ENCODE measurements at places on chromosomes 5 and 9. TPM values are rescaled to one million over a fixed set of nuclear protein-coding genes. Genes with fewer than 3 reads are reported as not detected.

DNA sequence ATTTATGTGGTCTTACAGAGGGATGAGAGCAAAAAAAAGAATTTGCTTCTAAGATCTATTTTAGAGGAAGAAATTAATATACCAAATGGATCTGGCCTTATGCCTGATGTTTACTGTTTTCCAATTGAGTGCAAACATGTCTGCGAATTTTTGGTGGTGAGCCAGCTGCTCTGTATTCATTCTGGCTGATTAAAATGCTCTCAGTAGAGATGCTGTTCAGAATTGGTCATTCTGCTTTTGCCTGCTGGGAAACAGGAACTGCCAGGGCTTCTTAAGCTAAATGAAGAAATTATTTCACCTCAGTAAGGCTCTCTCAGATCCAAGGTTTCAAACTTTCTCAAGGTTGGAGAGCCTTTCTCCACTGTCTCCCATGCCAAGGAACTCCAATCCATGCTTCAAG, 132.0 kb upstream of the SV2C start:
- DNase-seq, result no peak

DNA sequence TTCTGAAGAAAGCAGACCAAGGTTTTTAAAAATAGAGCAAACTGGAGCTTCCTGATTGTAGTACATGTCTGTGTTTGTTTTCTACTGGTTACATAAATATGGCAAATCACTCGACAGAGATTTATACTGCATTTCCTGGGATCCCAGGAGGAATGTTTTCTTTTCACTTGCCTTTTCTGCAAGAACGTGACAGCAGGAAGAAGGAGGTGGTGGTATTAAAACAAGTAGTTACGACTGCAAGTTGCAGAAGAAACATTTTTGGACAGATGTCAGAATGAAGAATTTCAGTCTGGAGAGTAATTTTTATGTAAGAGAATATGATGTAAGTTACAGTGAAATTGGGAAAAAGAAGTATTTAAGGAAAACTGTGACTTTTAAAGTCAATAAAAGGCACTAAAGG, 253.7 kb upstream of the NFIL3 start:
- no peak for DNase-seq

DNA sequence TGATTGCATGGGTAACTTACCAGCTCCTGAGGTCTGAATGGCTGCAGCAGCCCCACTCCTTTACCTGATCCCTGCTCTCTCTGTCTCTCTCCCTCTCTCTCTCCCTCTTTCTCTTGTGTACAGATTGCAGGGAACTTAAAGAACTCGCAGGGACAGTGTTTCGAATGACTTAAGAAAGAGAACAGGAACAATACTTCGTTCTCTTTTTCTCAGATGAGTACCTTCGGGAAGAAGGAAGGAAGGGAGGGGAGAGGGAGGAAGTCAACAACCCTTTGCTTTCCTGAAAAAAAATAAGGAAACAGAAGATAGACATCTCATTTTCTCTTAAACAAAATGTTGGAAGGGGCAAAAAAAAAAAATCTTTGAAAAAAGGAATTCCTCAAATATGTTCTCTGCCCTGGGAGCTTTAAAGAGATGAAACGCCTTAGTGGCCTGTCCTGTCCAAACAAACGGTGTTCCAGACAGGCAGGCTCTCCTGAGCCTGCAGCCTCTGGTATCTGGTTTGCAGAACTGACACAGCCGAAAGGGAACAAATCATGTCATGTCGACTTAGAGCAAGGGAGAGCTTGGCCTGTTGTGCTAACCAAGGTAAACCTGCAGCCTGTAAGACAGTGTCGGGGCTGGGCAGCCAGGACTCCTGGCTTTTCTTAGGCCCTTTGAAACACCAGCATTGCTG, at the start of gene ZNF366:
Gene ZNF366, minus strand, starts transcription at position 180 of the 676 bp plus-strand sequence. CDS start 45,914 bp downstream, outside the sequence.
- no peak for DNase-seq

Gene IFNB1
- 1.4 TPM for total RNA-seq

DNA sequence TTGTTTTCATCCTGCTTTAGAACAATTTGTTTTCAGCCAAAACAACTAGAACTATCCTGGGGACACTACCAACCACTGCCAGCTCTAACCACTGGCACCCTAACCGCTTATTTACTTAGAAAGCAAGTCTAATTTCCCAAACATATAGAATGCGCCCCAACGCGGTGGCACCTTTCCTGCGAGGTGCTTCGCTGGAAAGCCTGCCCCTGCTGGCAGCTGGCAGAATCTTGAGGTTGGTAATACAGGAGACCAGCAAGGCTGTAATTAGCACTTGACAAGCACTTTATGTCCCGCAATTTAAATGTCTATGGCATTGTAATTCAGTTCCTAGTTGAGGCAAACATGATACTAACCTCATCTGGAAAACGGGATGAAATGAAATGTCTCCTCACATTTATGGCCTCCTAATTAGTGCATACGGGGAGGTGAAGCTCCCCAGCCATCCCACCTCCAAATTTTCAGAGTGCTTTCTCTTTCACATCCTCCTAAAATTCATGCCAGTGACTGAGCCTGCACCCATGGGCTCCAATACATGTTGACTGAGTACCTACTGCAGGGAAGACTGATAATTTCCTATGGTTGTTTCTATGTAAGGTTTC, 30.4 kb downstream of the GABBR2 start:
- peak; percentile 48 for DNase-seq

Gene PCDHGA10
- not detected for total RNA-seq

Gene NINJ1
- total RNA-seq, result 77.4 TPM

Gene ANKRD55
- total RNA-seq, result 5.7 TPM

DNA sequence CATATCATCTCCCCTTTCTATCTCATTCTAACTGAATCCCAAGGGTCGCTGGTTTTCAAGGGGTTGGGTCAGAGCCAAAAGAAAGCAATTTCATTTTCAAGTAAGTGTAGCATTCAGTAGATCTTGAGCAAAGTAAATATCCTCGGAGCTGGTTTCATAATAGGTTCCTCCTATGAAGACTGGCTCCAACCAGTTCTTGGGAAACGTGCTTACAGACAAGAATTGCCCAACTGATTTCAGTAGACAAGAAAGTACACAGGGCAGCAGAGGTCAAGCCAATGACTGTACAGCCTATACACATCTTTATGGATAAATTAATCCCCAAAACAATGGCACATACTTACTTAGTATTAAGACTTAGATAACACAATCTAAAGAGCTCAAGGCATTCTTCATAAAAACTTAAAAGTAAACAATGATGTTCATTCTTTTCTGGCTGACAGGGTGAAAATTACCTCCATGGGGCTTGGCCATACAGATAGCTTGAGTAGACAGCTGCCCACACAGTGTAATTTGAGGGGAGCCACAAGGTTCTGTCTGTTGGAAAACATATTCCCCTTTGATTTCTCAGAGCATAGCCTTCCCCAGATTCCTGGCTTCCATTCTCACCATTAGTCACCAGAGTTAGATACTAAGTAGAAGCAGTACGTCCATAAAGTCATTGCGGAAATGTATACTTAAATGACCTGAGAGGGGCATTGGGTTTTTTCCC, 163.9 kb downstream of the ARRDC3 start:
- DNase-seq, result no peak

DNA sequence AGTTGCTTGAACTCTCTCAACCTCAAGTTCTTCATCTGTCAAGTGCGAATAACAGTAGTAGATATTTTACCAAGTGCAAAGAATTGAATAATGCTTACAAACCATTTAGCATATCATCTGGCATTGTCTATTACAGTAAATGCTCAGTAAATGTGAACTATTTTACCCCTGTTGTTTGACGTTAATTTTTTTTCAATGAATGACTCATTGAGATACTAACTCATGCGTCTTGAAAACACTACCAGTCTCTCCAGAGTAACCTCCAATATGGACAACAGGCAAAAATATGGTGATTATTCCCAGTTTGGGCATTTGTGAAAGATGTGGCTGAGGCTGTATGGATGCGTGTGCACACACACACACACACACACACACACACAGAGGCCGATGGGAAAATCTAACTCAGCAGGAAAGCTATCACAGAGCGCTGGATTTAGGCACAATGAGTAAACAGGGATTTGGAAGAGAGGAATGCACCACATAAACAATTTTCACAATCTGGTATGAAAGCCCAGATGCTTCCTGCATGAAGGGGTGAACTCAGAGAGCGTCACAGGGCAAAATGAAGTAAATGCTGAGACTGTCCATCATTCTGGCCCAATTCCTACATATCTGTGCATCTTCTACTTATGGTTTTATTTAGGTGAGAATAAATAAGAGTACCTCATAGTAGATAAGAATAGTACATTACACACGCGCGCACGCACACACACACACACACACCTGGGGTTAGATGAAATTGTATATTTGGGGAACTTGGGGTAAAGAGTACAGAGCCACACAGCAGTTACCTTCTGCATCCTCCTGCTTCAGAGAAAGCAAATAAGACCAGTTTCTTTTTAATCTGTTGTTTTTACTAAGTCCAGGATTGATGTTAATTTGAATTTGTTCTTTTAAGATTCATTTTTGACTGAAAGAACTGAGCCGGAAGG, 128.7 kb downstream of the PALM2AKAP2 start:
- DNase-seq, result no peak

Gene CER1
- not detected for total RNA-seq

All from activated CD4-positive, alpha-beta T cell treated with anti-CD3 and anti-CD28 coated beads for 36 hours (primary cell).